BE2C (cell line): ENCODE measurements at places on chromosomes 16 and 17.

DNA sequence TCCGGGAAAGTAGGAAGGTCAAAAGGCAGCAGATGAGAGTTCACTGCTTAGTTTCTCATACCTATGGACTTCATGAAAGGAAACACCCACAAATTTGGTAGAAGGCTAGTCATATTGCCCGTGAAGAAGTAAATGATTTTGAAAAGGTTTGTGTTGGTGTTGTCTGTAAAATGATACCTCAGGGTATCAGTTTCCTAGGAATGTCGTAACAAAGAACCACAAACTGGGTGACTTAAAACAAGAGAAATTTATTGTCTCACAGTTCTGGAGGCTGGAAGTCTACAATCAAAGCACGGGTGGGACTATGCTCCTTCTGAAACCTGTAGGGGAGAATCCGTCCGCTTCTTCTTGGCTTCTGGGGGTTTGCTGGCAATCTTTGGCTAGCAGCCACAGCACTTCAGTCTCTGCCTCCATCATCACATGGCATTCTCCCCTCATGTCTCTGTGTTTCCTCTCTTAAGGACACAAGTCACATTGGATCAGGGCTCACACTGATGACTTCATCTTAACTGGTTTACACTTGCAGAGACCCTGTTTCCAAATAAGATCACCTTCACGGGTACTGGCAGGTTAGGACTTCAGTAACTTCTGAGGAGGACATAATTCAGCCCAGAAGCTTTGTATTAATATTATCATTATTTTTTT, 2.0 kb upstream of the NAE1 start:
- no peak for DNase-seq

DNA sequence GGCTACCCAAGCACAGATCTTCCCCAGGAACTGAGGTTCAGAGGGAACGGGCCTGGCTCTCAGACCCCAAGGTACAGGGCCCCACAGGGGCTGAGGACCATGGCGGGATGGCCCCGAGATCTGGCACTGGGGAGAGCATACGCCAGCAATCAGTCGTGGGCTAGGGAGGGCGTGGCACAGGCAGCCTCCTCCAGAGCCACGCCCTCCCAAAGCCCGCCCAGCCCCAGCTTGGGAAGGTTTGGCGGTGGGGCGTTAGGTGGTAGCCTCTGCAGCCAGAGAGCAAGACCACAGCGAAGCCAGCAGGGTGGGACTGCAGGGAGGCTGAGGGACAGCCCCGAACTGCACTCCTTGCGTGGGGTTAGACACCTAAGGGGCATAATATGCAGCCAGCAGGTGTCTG, 11.6 kb downstream of the WNT9B start:
- no peak for DNase-seq

- DNase-seq = no peak
These were observed 22.9 kb downstream of the ITPRIPL2 start for GRCh38 chr16:19136549-19137196.

- DNase-seq = no peak
These were observed 870 bp upstream of the CTRB2 start for GRCh38 chr16:75207831-75208230.

DNA sequence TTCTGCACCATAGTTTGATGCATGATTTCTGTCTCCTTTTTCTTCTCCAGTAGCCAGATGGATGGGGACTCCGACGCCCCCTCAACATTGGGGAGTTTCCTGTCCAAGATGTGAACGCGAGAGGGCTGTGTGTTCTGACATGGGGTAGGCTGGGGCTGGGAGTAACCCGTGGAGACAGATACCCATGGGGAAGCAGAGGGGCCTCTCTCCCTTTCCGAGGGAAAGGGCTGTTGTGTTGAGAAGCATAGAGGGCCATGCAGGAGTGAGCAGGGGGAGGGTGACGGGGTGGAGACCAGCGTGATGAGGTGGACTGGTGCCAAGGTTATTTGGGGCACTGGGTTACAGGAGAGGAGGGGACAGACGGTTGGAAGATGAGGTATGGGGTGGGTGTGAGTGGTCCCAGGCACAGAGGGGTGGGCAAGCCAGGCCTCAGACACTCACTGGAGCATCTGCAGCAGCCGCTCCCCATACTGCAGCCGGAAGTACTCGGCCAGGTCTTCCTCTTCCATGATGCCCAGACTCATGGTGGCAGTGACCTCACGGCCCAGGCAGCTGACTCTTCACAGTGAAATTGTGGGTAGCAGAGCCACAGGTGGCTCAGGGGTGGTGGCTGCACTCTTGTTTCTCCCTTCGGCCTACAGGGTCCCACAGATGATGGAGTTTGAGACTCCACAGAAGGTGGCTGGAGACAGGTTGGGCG, 400 bp downstream of the CCDC42 start:
- no peak for DNase-seq

GRCh38 chr16:852451-853185, 52.1 kb upstream of the GNG13 start:
- DNase-seq = peak; percentile 9

GRCh38 chr17:55632236-55632635, 90.4 kb downstream of the TMEM100 start:
- DNase-seq = no peak

- DNase-seq = no peak
These were observed 190.3 kb downstream of the CPPED1 start for GRCh38 chr16:12613131-12613991.

DNA sequence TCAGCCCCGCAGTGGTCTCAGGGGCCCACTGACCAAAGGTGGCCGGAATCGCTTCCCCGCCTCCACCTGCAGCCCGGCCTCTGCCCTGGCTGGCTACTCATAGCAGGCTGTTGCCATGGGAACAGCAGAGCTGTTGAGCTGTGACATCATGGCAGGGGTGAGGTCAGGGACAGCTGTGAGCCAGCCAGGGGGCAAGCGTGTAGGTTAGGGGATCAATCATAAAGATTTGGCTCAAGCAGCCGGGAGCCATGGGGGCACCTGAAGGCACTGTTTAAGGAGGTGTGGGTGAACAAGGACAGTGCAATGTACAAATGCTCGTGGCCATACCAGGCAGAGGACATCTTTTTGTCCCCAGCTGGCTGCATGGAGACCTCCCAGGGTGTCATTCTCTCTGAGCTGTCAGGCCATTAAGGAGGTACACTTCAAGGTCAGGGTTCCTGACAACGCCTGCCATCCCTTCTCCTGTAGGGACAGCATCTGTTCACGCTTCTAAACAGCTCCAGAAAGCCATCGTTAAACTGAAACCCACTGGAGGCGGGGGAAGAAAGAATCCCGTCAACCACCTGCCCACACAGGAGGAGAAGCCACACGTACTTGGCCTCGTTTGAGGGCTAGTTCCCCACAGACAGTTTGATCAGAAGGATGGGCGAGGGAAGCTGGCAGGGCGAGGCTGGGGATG, at the start of gene CEP295NL:
Gene CEP295NL (minus strand): TSS at position 101 of the 679 bp plus-strand sequence. CDS start 1,373 bp downstream, outside the sequence.
- DNase-seq = peak; percentile 34

- DNase-seq = peak; percentile 75
These were observed 445 bp upstream of the DBNDD1 start for GRCh38 chr16:90019543-90020259.

DNA sequence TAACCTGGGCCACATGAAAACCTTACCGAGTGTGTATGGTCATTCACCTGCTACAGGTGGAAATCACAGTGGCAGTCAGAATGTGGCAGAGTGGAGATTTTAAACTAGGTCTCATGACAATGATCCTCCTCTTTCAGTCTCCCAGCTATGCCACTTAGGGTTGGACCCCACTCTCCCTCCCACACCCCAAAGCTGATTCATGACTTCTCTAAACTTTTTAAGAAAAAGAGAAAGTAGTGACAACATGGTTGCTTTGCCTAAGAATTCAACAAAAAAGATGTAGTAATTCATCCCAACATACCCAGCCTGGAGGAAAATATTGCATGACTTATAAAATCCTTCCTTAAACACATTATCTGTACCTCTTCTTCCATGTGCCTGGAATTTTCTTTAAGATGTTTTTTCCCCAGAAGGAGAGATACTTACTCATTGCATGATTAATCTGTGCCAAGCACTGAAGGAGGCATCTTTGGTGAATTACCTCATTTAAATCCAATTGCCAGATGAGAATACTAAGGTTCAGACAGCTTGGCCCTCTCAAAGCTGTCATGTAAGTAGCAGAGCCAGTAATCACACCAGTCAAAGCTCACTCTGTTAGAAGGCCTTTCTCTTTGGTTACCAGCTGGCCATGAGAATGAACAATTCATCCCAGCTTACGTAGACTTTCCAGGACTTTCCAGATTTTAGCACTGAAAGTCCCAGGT, 119.9 kb downstream of the COPRS start:
- no peak for DNase-seq

DNA sequence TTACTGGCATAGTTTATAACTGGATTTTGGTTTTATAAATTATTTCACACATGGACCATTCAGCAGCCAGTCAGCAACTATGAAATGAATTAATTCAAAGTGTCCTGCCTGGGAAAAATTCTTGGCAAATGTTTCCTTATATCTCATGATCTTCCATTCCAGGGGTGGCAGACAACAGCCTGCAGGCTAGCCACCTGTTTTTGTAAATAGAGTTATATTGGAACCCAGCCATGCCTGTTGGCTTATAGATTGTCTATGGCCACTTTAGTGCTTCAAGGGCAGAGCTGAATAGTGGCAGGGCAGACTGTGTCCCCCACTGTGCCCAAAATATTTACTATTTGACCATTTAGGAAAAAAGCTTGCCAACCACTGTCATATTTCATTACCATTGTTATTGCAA, 613.7 kb downstream of the TMEM114 start:
- DNase-seq = no peak

DNA sequence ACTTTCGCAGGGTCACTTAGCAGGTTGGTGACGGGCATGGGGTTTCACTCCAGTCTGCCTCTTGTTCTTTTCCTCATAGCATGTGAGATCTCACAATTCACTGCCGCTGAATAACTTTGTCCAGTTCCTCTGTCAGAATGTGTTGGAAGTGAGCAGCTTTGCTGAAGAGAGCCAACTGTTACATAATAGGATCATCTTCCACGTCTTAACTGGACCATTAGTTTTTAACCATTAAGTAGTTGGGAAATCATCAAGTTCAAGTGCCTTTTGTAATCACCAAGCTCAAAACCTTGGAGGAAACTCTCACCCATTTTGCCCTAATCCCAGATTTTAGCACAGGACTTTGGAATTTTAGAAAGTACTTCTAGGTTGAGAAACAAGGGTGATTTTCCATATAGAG, 290.6 kb downstream of the WWOX start:
- DNase-seq = no peak

DNA sequence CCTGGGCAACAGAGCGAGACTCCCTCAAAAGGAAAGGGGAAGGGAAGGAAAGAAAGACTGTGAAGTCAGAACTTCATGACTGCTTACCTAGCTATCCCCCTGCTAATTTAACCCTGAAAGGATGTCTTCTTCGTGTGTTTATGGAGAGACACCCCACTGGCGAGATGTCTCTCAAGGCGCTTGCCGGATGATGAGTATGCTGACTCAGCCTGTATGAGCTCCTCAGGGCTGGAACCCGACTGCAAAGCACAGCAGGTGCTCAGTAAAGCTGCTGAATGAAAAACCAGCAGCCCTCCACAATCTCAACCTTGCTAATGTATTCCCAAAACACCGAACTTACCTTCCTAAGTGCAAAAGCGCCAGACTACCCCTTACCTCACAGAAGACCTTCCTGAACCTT, 2.3 kb downstream of the ANKFY1 start:
- no peak for DNase-seq

GRCh38 chr16:74888888-74889287, 96.0 kb downstream of the WDR59 start:
- no peak for DNase-seq

DNA sequence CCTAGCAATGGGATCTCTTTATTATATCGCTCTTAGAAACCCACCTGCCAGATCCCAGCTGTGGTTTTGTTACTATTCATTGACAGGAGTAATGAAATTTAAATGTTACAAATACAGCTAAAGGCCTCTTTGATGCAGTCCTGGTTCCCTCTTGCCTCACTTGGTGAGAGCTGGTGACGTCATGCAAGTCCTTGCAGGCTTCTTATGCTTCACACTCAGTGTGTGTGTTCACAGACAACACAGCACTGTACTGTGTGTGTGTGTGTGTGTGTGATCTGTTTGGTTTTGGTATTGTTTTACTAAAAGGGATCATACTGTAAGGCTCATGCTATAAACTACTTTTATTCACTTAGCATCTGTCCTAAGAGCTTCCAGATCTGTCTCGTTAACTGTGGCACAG, 75.0 kb downstream of the USP22 start:
- no peak for DNase-seq

DNA sequence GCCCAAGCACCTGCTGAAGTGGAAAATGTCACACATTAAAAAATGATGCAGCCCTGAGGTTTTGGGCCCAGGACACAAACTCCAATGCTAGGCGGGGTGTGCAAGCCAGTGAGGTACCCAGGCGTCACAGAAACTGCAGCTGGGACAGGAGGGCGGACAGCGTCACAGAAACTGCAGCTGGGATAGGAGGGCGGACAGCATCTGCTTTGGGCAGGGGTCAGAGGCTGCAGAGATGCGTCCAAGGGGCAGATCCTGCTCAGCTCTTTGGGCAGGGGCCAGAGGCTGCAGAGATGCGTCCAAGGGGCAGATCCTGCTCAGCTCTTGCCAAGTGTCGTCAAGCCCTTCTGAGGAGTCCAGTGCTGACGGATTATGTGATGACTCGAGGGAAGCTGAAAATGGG, 43.9 kb upstream of the RCVRN start:
- DNase-seq = no peak

DNA sequence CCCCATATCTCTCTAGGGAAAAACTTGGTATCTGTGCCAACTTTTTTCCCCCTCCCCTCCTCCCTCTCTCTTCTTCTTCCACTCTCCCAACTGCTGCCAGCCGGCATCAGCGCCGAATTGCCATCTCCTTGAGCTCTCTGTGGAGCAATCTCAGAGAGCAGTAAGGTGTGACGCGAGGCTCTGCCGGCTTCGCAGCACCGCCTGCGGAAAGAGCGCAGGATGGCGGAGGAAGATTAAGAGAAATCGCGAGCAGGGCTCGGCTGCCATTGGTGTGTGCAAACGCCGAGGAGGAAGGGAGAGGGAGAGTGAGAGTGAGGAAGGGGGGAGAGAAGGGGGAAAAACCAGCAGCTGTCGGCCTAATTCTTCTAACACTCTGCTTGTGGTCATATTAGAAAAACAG, 44.2 kb downstream of the NEUROD2 start:
- DNase-seq = peak; percentile 42

- DNase-seq = no peak
These were observed 1.4 kb downstream of the KIAA0753 start for GRCh38 chr17:6639014-6639585.

GRCh38 chr16:55444754-55445485, 34.1 kb upstream of the MMP2 start:
- DNase-seq = no peak

GRCh38 chr16:1378804-1379303, 27.1 kb downstream of the GNPTG start:
- DNase-seq = peak; percentile 77

DNA sequence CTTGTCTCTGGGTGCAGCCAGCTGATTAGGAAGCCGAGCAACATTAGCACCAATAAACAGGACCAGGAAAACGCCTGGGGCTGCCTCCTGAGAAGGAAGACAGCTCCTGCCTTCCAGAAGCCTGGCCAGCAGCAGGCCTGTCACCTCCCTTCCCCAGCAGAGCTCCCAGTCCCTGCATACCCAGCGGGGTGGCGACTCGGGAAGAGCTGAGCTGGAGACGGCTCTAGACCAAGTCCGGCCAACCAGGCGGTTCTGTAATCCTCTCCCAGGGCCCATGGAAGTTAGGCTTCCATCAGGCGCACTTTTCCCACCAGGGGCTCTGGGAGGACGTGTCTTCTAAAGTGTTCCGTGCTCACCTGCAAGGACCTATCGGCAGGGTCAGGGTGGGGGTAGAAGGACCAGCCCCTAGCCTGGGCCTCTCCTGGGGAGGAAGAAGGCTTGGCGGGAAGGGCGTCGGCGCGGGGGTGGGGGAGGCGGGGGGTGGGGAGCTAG, 12.0 kb upstream of the CLUH start:
- peak; percentile 31 for DNase-seq
